ENCODE measurements at places on chromosomes 2 and 18. TPM values are rescaled to one million over a fixed set of nuclear protein-coding genes. Genes with fewer than 3 reads are reported as not detected.
A peak's percentile ranks its signal among the peaks of the same experiment; 100 is the strongest.

PLEKHB2 gene
- 65.6 TPM for total RNA-seq

GRCh38 chr2:55223958-55224760 is 7.9 kb downstream of the CLHC1 start:
- DNase-seq: no peak

- DNase-seq: no peak
These were observed 131.2 kb downstream of the TRIB2 start for GRCh38 chr2:12847694-12848575.

DNA sequence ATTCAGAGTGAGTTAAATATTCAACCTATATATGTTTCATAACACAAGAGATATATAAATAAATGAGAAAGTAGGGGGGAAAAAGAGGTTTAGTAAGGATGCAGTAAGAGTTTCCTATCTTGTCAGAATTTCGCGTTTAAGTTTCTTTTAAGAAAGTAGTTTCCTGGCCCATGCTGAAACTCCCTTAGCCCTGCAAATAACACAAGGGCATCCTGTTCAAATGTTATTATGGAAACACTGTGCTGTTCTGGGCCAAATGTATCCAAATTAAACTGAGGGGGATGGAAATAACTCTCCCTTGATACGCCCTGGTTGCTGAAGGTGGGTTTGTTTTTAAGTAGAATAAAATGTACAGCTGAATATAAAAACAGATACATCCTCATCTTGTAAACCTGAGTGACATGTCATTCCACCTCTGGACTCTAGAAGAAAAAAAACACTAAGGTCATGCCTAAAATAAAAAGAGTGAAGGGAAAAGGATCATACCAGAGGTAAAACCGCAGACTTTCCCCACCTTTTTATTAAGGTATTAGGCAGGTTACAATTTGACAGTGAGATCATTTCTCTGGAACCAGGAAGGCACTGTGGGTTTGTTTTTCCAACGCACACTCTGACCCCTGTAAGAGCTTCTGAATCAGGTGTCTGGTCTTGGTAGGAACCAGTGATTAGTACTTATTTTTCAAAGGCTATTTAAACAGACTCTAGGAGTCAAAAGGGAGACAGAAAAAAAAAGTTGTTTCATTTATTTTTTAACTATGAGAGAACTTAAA is 16.7 kb downstream of the BCL2 start:
- no peak for DNase-seq

POMC gene
- 0.39 TPM for total RNA-seq

DSG1 gene
- total RNA-seq: 0.32 TPM

DNA sequence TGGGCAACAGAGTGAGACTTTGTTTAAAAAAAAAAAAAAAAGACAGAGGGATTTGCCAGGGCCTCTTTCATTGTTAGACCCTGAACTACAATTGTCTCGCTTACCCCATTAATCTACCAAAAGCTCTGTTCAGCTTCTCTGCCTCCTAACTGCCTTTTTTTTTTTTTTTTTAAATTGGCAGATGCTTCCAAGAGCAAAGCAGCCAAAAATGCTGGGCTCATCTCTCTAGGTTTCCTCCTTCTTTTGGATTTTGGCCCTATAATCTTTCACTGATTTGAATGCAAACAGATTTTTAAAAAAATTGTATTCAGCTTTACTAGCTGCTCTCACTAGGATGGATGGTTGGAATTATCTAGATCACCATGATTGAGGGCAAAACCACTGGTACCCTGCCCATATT is 33.2 kb upstream of the RAPGEF4 start:
- no peak for DNase-seq

- no peak for DNase-seq
These were observed 1395.6 kb downstream of the SUCLG1 start for GRCh38 chr2:83063511-83063910.

- peak; percentile 61 for DNase-seq
These were observed 96.8 kb upstream of the TRIB2 start for GRCh38 chr2:12619975-12620374.

GRCh38 chr2:187155476-187155875 is 292.6 kb downstream of the CALCRL start:
- DNase-seq: no peak

- DNase-seq: no peak
These were observed 32.4 kb downstream of the IRS1 start for GRCh38 chr2:226767056-226767813.

- DNase-seq: peak; percentile 45
These were observed 568.3 kb downstream of the LRRTM4 start for GRCh38 chr2:76953733-76954347.

NYAP2 gene
- total RNA-seq: not detected

TYW5 gene
- total RNA-seq: 8.4 TPM

- no peak for DNase-seq
These were observed 1.3 kb downstream of the EIF4E2 start for GRCh38 chr2:232551776-232552175.

DNA sequence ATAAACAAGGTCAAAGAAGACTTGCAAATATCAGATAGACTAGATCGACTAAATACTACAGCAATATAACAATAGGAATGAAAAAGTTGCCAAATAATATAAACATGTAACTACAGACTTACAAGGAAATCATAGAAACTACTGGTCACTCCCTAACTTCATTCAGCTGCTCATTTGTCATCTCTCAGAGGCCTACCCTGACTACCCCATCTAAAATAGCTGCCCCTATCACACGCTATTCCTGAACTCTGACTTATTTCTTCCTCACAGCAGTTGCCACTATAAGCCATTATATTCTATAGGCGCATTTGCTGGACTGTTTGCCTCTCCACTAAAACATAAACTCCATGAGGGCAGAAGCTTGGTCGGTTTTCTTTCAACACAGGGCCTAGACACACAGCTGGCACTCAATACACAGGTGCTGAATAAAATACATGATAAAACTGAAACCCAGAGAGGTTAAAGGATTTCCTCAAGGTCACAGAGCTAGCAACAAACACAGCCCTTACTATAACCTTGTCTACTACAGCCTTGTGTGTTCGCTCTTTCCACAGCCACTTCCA is 1.8 kb downstream of the STRN start:
- DNase-seq: no peak

- DNase-seq: no peak
These were observed 101.6 kb downstream of the LBH start for GRCh38 chr2:30332791-30333453.

DNA sequence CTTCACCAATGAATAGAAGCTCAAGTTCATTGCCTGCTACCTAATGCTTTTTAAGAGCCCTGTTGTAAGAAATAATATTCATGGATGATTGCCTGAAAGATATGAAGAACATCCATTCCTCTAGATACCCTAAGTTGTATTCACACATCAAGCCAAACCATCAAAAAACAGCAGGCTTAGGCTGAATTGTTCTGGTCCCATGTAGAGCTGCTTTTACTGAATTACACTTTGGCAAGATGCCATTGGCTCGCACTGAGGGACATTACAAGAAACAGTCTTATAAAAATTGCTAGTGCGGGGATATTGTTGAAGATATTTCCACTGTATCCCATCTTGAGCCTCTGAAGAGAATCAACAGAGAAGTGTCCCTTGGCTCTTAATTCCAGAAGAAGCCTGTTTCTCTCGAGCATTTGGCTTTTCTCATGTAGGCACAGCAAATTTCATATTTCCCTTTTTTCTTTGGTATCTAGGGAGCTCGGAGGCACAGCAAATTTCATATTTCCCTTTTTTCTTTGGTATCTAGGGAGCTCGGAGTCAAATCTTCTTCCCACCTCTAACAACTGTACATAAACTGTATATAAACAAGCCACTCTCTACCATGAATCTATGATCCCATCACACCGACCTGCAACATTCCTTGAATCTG is 107.5 kb downstream of the COLEC12 start:
- no peak for DNase-seq

ACMSD gene
- total RNA-seq: not detected

PNKD gene
- total RNA-seq: 43.5 TPM

DNA sequence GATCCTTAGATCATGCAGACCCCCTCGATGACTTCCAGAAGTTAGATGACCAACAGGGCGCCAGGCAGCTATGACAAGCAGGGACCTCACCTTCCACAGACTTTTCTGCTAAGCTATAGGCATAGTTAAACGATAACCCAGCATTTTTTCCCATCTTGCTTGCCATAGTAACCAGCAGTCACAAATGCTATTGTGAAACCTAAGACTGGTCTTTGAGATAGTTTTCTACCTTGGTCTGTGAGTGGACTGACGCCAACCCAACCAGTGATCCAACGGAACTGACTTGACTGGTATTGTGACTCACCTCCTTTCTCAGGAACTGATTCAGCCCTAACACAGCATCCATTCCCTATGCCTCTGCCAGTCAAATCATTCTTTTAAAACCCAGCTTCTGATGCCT is 361.2 kb downstream of the LRRTM4 start:
- DNase-seq: peak; percentile 40

SOWAHC gene
- total RNA-seq: 31.2 TPM

DNA sequence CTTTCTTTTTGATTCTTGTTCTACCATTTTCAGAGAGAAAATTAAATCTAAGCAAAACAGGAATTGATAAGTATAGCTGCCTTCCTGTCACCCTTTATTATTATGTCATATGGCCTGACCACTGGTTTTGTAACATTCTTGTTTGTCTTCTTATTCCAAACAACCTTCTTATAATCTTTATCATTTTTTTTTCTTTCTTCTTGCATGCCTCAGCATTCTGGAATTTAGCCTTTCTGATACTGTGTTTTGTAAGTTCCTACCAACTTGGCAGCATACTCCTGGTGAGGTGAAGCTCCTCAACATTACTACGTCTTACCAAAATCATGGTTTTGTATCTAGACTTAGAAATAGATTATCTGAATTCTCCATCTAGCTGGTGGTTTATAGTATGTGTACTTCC is 199.2 kb downstream of the CAMKMT start:
- peak; percentile 29 for DNase-seq

HOXD13 gene
- not detected for total RNA-seq

GRCh38 chr2:25286025-25286400 is 55.7 kb downstream of the DNMT3A start:
- no peak for DNase-seq

- peak; percentile 7 for DNase-seq
These were observed 149.5 kb downstream of the CCBE1 start for GRCh38 chr18:59547581-59548182.

FLACC1 gene
- 0.39 TPM for total RNA-seq

GRCh38 chr2:24492421-24493279 is 1.6 kb downstream of the NCOA1 start:
- DNase-seq: no peak

DNA sequence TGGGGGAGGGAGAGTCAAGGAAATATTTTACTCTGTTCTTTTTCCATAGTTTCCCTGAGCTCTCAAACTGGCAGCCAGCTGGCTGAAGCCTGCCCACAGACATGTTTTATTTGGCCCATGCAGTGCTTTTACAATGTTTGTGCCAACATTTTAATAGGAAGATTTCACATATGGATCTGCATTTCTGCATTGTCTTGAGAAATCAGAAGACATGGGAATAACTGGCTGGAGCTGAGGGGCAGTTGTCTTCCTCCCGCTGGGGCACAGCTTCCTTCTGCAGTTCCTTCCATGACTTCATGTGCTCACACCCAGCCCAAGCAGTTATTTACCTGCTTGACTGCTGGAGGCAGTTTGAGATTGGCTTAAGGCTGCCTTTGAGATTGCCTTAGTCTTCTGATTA is 74.4 kb downstream of the PLCL1 start:
- DNase-seq: peak; percentile 22

AMER3 gene
- total RNA-seq: not detected
